Neural progenitor cell (in vitro differentiated cells): ENCODE measurements at places on chromosomes 16 and 17.

- H3K4me3 ChIP-seq, result no peak overlapping the region
- DNase-seq, result no peak
- peaks cover 29% of the 10 kb centered on the region for H3K4me1 ChIP-seq
- H3K36me3 ChIP-seq, result no peaks in the 10 kb centered on the region
- H3K27me3 ChIP-seq, result no peaks in the 10 kb centered on the region
Observed at GRCh38 chr16:89345642-89346150, 128.2 kb downstream of the ZNF778 start.

DNA sequence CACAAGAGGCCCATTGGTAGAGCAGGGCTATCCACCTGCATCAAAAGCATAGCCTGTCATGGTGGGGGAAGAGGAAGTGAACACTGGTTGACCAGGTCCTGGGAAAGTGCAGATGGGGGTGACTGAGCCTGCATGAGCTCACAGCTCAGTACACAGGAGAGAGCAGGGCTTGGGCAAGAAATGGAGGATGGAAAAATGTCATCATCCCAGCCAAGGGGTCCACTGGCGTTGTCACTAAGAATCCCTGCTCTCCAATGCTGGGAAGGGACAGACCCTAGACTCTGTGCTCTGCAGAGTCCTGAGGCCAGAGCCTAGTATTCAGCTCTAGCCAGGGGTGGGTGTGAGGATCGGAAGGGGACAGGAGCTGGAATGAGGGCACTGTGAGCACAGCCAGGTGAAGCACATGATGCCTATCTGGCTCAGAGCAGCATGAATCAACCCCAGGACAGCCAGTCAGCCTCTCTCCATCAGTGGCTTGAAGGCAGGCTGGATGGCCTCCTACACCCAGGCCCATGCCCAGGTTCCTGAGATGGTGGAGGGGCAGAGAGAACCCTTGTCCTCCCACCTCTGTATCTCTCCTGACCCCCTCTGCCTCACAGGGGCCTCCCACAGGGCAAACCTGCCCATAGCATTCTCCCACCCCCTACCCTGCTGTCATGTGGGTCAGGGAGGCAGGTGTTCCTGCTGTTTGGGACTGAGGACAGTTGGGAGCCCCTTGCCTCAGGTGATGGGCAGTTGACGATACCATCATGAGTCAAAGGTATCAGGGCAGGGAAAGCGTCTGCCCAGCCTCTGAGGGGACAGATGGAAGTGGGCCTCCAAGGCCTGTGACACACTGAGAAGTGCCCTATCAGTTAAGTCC lies 13.8 kb upstream of the CTCF start:
- H3K36me3 ChIP-seq, result no peaks in the 10 kb centered on the region
- no peak for DNase-seq
- H3K4me1 ChIP-seq, result no peaks in the 10 kb centered on the region

DNA sequence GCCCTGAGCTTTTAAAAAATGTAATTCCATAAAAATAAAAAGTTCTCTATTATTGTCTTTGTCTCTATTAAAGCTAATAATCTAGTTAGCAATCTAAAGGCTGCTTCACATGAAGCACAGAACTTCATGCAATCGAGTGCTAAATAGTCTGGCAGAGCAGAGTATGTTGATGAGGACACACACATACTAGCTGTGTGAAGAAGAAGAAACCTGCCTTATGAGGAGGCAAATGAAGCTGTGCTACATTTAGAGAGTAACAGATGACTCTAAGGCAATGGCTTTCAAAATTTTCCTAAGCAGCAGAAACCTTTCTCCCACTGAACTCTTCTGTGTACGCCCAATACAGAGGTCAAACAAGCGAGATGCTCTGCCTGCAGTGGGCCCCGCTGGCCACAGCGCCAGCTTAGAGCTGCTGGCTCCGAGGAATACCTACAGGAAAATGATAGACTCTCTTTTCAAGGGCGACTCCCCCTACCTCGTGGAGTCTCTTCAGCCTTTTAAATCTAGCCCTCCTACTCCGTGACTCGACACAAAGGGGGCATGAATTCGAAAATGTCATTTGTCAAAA lies 39.2 kb downstream of the GNA13 start:
- no peak overlapping the region for H3K27ac ChIP-seq
- peaks cover 7% of the 10 kb centered on the region for H3K4me1 ChIP-seq
- no peaks in the 10 kb centered on the region for H3K27me3 ChIP-seq
- no peaks in the 10 kb centered on the region for H3K36me3 ChIP-seq
- peak; percentile 31 for DNase-seq

GRCh38 chr16:53541326-53541725 lies 38.3 kb upstream of the AKTIP start:
- H3K27me3 ChIP-seq, result no peaks in the 10 kb centered on the region
- no peak overlapping the region for H3K4me3 ChIP-seq
- no peak overlapping the region for H3K27ac ChIP-seq
- H3K36me3 ChIP-seq, result no peaks in the 10 kb centered on the region
- DNase-seq, result no peak

DNA sequence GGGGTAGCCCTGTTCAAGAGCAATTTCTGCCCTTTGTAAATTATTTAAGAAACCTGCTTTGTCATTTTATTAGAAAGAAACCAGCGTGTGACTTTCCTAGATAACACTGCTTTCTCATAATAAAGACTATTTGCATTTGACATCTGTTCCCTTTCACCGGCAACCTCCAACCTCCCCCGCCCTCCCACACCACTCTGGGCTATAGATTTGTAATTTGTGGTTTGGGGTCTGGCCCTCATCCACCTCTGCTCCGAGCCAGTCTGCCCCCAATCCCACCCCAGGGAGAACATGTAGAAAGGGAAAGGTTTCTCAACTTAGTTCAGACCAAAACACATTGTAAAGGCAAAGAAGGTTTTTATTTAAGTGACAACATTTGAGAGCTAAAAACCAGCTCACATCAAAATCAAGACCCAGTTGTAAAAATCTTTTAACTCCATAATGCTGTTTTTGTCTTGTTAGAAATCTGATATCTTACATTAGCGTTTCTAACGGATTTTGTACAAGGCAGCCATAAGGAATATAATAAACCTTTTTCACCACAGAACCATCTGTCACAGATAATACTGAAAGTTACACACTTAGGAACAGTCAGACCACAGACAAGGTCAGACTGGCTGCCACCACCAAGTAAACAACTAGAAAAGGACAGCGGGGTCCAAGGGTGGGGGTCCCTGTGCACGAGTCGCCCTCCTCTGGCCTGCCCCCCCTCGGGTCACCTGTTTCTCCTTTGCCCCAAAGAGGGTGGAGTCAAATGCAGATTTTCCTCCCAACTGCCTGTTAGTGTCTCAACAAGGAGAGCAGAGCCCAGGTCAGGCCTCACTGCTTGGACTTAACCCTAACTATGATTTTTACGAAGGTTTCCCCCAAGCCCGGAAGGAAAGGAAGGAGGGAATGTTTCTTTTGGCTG lies 6.9 kb downstream of the PIMREG start:
- peaks cover 31% of the 10 kb centered on the region for H3K4me1 ChIP-seq
- H3K27ac ChIP-seq, result no peak overlapping the region
- H3K27me3 ChIP-seq, result no peaks in the 10 kb centered on the region

- H3K4me3 ChIP-seq, result no peak overlapping the region
- H3K36me3 ChIP-seq, result no peaks in the 10 kb centered on the region
- no peaks in the 10 kb centered on the region for H3K4me1 ChIP-seq
- no peak overlapping the region for H3K27ac ChIP-seq
Observed at GRCh38 chr16:1366060-1366711, 14.5 kb downstream of the GNPTG start.

GRCh38 chr17:78972507-78973105 lies 7.1 kb downstream of the LGALS3BP start:
- no peaks in the 10 kb centered on the region for H3K36me3 ChIP-seq
- H3K27me3 ChIP-seq, result no peaks in the 10 kb centered on the region
- H3K4me3 ChIP-seq, result no peak overlapping the region
- H3K4me1 ChIP-seq, result peaks cover 6% of the 10 kb centered on the region
- DNase-seq, result no peak
- peak overlapping the region; percentile 63 for H3K27ac ChIP-seq

- DNase-seq, result no peak
- H3K27ac ChIP-seq, result no peak overlapping the region
- H3K4me3 ChIP-seq, result no peak overlapping the region
- H3K4me1 ChIP-seq, result peaks cover 14% of the 10 kb centered on the region
- H3K27me3 ChIP-seq, result no peaks in the 10 kb centered on the region
- H3K36me3 ChIP-seq, result no peaks in the 10 kb centered on the region
Observed at GRCh38 chr16:49575346-49576172, 202.0 kb downstream of the C16orf78 start.

GRCh38 chr16:66696669-66697630 lies at the start of gene CMTM4:
TSS of gene CMTM4 (minus strand) at chr16:66696743. CDS start at chr16:66696525, 218 bp downstream.
- DNase-seq, result peak; percentile 97
- H3K27me3 ChIP-seq, result peaks cover 32% of the 10 kb centered on the region
- peaks cover 6% of the 10 kb centered on the region for H3K4me1 ChIP-seq
- H3K27ac ChIP-seq, result no peak within 1 kb of the TSS
- H3K36me3 ChIP-seq, result no peaks in the 10 kb centered on the region
- H3K4me3 ChIP-seq, result peak within 1 kb of the TSS; percentile 72

GRCh38 chr17:5468075-5468473 lies 708 bp downstream of the DHX33 start:
- H3K27me3 ChIP-seq, result no peaks in the 10 kb centered on the region
- peaks cover 12% of the 10 kb centered on the region for H3K4me1 ChIP-seq
- peak overlapping the region; percentile 79 for H3K27ac ChIP-seq
- no peaks in the 10 kb centered on the region for H3K36me3 ChIP-seq

- peaks cover 5% of the 10 kb centered on the region for H3K36me3 ChIP-seq
- no peak overlapping the region for H3K27ac ChIP-seq
- no peaks in the 10 kb centered on the region for H3K27me3 ChIP-seq
- DNase-seq, result no peak
- no peak overlapping the region for H3K4me3 ChIP-seq
- peaks cover 18% of the 10 kb centered on the region for H3K4me1 ChIP-seq
Observed at GRCh38 chr16:84730406-84731106, 30.8 kb downstream of the USP10 start.

DNA sequence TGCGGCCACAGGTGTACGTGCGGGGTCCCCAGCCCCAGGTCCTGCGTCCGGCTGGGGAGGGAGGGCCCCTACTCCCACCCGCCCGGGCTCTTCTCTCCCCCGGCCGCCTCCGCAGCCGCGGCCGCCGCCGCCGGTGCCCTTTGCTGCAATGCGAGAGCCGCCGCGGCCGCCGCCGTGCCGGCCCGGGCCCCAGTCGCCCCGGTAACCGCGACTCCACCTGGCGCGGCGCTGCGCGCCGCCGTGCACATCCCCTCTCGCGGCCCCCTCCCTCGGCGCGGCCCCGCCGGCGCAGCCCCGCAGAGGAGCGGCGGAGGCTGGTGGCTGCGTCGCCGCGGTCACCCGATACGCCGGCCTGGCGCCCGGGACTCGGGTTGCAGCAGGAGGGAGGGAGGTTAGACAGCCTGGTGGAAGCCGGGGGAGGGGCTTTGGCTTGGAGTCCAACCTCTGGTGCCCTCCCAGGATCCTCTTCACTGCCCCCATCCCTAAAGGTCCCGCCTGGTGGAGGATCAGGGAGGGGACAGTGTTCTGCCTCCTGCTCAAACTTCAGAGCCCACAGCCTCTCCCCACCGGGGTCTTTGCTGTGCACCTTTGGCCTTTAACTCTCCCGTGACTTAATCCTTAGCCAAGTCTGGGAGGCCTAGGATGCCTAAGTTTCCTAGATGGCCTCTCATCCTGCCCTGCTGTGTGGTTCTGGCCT lies 32.9 kb downstream of the SRCIN1 start:
- H3K27me3 ChIP-seq, result peaks cover 93% of the 10 kb centered on the region
- DNase-seq, result peak; percentile 94
- H3K4me3 ChIP-seq, result peak overlapping the region; percentile 72

GRCh38 chr16:68370581-68371275 lies 59.9 kb downstream of the PRMT7 start:
- no peaks in the 10 kb centered on the region for H3K36me3 ChIP-seq
- H3K27ac ChIP-seq, result no peak overlapping the region
- H3K27me3 ChIP-seq, result no peaks in the 10 kb centered on the region
- H3K4me1 ChIP-seq, result peaks cover 26% of the 10 kb centered on the region
- no peak for DNase-seq

DNA sequence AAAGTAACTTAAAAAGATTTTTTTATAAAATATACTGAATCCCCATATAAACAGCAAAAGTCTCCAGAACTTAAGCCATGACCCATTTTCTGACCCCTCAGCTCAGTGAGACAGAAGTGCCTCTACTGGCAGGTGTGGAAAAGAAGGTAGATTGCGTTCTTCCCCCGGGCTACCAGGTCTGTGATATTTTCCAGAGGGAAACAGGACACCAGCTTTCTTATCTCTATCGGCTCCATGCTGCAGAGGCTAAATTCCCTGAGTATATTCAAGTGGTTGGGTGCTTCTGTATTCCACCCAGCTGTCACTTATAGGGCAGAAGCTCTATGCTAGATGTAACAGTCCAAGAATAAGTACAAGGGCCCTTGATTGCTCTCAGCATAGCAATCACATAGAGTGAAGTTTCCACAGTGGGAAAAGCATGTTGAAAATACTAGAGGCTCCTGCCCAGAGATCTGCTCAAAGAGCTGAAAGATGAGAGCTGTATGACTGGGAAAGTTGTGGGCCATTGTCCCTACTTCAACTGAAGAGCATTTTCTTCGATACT lies 687.3 kb downstream of the CDH11 start:
- no peak overlapping the region for H3K27ac ChIP-seq
- H3K4me1 ChIP-seq, result no peaks in the 10 kb centered on the region
- no peaks in the 10 kb centered on the region for H3K27me3 ChIP-seq
- H3K4me3 ChIP-seq, result no peak overlapping the region

DNA sequence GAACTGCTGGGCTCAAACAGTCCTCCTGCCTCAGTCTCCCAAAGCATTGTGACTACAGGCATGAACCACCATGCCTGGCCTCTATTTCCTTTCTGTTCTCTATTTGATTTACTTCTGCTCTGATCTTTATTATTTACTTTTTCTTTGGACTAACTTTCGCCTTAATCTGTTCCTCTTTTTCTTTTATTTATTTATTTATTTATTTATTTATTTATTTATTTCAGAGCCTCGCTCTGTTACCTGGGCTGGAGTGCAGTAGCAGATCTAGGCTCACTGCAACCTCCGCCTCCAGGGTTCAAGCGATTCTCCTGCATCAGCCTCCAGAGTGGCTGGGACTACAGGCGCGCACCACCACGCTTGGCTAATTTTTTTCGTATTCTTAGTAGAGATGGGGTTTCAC lies 1158.3 kb upstream of the GOT2 start:
- no peaks in the 10 kb centered on the region for H3K36me3 ChIP-seq
- H3K4me1 ChIP-seq, result no peaks in the 10 kb centered on the region
- H3K27me3 ChIP-seq, result no peaks in the 10 kb centered on the region
- DNase-seq, result no peak
- no peak overlapping the region for H3K27ac ChIP-seq

DNA sequence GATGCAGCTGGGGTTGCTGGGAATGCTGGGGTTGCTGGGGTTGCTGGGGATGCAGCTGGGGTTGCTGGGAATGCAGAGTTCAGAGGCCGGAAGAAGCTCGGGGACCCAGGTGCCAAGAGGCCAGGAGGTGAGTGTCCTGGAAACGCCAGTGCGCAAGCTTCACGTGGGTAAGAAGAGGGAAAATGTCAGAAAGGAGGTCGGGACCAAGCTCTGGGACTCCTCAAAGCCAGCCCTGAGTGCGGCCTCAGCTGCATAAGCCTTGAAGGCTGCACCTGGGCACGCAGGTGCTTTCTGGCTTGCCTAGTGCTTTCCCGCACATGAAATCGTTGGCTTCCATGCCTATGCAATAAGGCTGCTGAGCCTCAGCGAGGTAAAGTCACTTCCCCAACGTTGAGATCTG lies 48.3 kb downstream of the PITPNM3 start:
- DNase-seq, result no peak
- no peak overlapping the region for H3K4me3 ChIP-seq
- no peaks in the 10 kb centered on the region for H3K36me3 ChIP-seq
- H3K27ac ChIP-seq, result no peak overlapping the region
- H3K27me3 ChIP-seq, result no peaks in the 10 kb centered on the region
